ENCODE measurements at places on chromosomes 6 and 20.

DNA sequence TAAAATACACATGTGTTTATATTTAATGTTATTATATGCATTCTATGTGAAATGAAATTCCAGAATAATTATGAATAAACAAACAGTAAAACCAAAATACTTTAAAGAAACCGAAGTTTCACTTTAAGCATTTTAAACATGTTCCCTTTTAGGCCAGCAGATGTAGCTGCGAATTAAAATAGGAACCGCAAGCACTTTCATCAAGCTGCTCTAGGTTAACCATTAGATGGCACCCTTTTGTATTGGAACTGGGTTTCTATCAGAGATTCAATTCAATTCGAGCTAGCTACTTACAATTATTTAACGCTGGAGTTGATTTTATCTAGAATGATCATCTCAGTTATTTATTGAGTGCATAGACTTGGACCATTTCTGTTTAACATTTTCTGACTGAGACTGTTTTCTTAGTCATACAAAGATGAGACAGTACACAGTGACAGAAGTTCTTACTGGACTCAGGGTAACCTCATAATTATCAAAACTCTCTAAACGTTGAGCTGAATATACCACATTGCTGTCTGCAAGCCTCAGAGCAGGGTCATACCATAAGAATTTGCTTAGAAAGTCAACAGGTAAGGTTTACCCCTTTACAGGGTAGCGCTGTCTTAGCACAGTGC is 8.5 kb downstream of the TMEM242 start:
- H3K27ac ChIP-seq, result no peak overlapping the region
- H3K4me3 ChIP-seq, result no peak overlapping the region
- H3K36me3 ChIP-seq, result peaks cover 50% of the 10 kb centered on the region
- peaks cover 2% of the 10 kb centered on the region for H3K4me1 ChIP-seq

DNA sequence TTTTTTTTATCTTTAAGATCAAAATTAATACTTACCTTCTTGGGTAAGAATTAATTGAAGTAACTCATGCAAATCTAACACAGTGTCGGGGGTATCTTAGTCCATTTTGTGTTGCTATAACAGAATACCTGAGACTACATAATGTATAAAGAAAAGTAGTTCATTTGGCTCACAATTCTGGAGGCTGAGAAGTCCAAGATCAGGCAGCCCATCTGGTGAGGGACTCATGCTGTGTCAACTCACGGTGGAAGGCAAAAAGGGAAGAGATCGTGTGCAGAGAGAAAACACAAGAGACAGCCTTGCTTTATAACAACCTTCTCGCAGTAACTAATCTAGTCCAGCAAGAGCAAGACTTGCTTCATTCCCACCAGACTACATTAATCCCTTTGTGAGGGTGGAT is 92.9 kb upstream of the VSTM2L start:
- no peak overlapping the region for H3K27ac ChIP-seq
- no peak overlapping the region for H3K4me3 ChIP-seq
- H3K4me1 ChIP-seq, result no peaks in the 10 kb centered on the region

DNA sequence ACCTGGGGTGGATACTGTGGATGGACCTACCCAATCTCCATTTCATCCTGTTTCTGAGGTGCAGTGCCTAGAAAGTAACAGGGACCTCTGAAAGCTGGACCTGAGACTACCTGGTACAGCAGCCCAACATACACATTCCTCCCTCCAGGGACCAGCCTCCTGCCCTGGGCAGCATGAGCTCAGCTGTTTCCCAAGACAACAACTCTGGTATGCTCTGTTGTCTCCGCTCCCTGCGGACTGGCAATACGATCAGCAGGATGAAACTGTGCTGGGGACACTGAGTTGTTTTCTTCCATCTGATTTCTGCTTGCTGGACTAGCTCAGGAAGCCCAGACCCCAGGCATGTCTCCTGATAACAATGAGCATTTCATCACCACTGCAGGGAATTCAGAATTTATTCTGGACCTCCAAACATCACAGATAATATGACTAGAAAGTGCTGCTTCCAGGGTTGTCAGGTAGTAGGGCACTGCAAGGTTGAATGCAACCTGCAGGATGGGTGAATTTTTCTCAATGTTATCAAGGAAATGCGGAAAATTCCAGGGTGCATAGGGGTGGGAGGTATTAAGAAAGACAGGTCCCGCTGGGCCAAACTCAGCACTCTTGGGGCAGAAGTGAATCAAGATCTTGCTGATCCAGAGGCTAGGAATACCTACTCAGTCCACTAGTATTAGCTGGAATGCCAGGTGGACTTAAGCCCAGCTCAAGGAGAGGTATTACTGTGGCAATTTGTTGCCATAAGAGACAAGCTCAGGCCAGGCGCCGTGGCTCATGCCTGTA is 38.9 kb upstream of the SLC4A11 start:
- H3K36me3 ChIP-seq, result peaks cover 2% of the 10 kb centered on the region
- DNase-seq, result no peak
- no peak overlapping the region for H3K27ac ChIP-seq
- H3K4me3 ChIP-seq, result no peak overlapping the region
- H3K27me3 ChIP-seq, result no peaks in the 10 kb centered on the region

GRCh38 chr20:5150226-5151076 is 23.6 kb downstream of the CDS2 start:
- H3K27ac ChIP-seq, result no peak overlapping the region
- H3K36me3 ChIP-seq, result no peaks in the 10 kb centered on the region
- no peaks in the 10 kb centered on the region for H3K27me3 ChIP-seq
- peaks cover 28% of the 10 kb centered on the region for H3K4me1 ChIP-seq
- no peak overlapping the region for H3K4me3 ChIP-seq
- no peak for DNase-seq

DNA sequence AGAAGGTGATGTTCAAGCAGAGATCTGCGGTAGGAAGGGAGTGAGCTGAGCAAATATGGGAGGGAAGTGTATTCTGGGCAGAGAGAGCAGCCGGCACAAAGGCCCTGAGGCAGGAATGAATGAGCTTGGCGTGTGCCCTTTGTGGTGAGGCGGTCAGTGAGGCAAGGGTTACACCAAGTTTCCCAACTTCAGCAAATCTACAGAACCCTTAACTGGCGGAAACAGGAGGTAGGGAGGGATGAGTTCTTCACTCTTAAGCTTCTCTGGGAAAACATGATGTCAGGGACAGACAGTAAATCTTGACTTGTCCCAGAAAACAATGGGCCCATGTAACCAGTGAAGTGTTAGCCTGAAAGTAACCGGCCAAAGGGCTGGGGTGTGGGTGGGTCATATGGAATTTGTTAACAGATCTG is 97.1 kb upstream of the PTPN1 start:
- H3K27ac ChIP-seq, result no peak overlapping the region
- no peaks in the 10 kb centered on the region for H3K36me3 ChIP-seq
- H3K4me1 ChIP-seq, result no peaks in the 10 kb centered on the region
- no peak for DNase-seq
- H3K27me3 ChIP-seq, result peaks cover 8% of the 10 kb centered on the region
- H3K4me3 ChIP-seq, result no peak overlapping the region

- no peak for DNase-seq
- H3K4me1 ChIP-seq, result peaks cover 6% of the 10 kb centered on the region
- no peak overlapping the region for H3K4me3 ChIP-seq
- peaks cover 3% of the 10 kb centered on the region for H3K27me3 ChIP-seq
- no peaks in the 10 kb centered on the region for H3K36me3 ChIP-seq
These were observed 19.7 kb downstream of the KLHL31 start for GRCh38 chr6:53645859-53646258.

DNA sequence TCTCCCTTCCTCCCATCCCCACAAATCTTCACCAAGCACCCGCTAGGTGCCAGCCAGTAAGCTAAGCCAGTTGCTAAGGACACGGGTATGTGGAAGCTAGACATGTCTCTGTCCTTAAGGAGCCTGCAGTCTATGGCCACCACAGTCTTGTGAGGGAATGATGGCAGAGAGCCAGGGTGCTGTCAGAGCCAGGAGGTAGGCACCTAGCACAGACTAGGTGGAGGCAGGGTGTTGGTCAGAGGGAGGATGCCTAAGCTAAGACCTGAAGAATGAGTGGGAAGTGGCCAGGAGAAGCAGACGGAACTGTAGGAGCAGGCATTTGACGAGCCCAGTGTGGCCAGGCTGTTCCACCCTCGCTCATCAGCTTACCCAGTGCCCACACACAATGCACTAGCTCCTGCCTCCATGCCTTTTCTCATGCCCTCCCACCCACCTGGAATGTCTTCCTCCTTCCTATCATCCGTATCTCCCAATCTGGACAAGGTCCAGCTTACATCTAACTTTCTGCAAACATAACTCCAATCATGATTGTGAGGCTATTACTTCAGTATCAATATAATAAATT is 125.6 kb downstream of the FOXC1 start:
- H3K36me3 ChIP-seq, result no peaks in the 10 kb centered on the region
- no peaks in the 10 kb centered on the region for H3K27me3 ChIP-seq
- DNase-seq, result no peak
- no peak overlapping the region for H3K4me3 ChIP-seq
- no peaks in the 10 kb centered on the region for H3K4me1 ChIP-seq

GRCh38 chr20:6863355-6863754 is 95.9 kb downstream of the BMP2 start:
- H3K36me3 ChIP-seq, result no peaks in the 10 kb centered on the region
- H3K4me1 ChIP-seq, result no peaks in the 10 kb centered on the region
- no peak for DNase-seq
- H3K27ac ChIP-seq, result no peak overlapping the region
- H3K4me3 ChIP-seq, result no peak overlapping the region

DNA sequence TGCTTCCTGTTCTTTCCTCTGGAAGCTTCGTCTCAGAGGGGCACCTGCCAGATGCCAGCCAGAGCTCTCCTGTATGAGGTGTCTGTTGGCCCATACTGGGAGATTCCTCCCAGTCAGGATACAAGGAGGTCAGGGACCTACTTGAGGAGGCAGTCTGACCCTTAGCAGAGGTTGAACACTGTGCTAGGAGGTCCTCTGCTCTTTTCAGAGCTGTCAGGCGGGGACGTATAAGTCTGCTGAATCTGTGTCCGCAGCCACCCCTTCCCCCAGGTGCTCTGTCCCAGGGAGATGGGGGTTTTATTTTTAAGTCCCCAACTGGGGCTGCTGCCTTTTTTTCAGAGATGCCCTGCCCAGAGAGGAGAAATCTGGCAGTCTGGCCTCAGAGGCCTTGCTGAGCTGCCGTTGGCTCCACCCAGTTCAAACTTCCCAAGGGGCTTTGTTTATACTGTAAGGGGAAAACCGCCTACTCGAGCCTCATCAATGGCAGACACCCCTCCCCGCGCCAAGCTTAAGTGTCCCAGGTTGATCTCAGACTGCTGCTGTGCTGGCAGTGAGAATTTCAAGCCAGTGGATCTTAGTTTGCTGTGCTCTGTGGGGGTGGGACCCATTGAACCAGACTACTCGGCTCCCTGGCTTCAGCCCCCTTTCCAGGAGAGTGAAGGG is 326.7 kb downstream of the BCKDHB start:
- H3K4me1 ChIP-seq, result no peaks in the 10 kb centered on the region
- no peaks in the 10 kb centered on the region for H3K36me3 ChIP-seq
- H3K4me3 ChIP-seq, result no peak overlapping the region
- no peak overlapping the region for H3K27ac ChIP-seq
- no peaks in the 10 kb centered on the region for H3K27me3 ChIP-seq

- DNase-seq, result no peak
- no peaks in the 10 kb centered on the region for H3K27me3 ChIP-seq
- no peaks in the 10 kb centered on the region for H3K4me1 ChIP-seq
- H3K27ac ChIP-seq, result no peak overlapping the region
These were observed 10.8 kb downstream of the ZKSCAN8 start for GRCh38 chr6:28152531-28152930.

DNA sequence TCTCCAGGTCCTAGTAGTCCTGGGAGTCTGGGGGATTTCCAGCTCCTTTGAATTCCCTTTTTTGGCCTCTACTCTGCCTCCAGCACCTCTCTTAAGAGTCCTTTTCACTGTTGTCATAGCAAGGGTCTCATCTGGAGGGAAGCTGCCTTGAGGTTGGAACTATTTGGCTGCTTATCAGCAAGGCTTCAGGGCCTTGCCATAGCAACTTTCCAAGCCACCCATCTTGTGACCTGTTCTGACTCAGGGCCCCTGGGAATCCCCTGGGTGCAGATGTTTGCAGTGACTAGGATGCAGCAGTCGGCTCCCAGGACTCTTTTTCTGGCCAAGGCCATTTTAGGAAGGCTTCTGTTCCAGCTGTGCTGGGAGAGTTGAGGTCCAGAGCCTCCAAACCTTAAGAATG is 12.4 kb downstream of the PKIG start:
- H3K36me3 ChIP-seq, result no peaks in the 10 kb centered on the region
- peaks cover 11% of the 10 kb centered on the region for H3K4me1 ChIP-seq
- H3K27me3 ChIP-seq, result peaks cover 4% of the 10 kb centered on the region
- H3K4me3 ChIP-seq, result no peak overlapping the region
- no peak overlapping the region for H3K27ac ChIP-seq
- DNase-seq, result no peak

DNA sequence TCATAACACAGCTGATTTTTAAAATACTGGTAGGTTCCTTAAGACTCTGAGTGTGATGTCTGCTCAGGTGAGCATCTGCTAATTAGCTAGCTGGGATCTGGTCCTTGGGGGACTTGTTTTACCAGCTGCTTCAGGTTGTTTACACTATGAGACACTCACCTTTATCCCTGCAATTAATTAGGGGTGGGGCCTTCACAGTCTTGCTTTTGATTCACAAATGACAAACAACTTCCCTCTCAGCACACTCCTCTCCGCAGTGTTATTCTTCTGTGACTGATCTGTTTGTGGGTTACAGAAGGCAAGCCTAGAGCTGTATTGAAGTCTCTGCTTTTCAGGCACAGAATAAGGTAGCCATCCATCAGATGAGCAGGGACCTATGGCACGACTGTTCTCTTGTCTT is 62.0 kb upstream of the CD83 start:
- no peaks in the 10 kb centered on the region for H3K36me3 ChIP-seq
- no peaks in the 10 kb centered on the region for H3K27me3 ChIP-seq
- H3K27ac ChIP-seq, result no peak overlapping the region
- no peaks in the 10 kb centered on the region for H3K4me1 ChIP-seq
- no peak overlapping the region for H3K4me3 ChIP-seq
- no peak for DNase-seq

GRCh38 chr20:467755-468154 is 5.4 kb upstream of the TBC1D20 start:
- DNase-seq, result no peak
- no peak overlapping the region for H3K27ac ChIP-seq
- peaks cover 3% of the 10 kb centered on the region for H3K4me1 ChIP-seq
- H3K27me3 ChIP-seq, result no peaks in the 10 kb centered on the region

- H3K36me3 ChIP-seq, result peaks cover 11% of the 10 kb centered on the region
- H3K27ac ChIP-seq, result no peak overlapping the region
- H3K27me3 ChIP-seq, result no peaks in the 10 kb centered on the region
These were observed 4.1 kb downstream of the DNAJC5 start for GRCh38 chr20:63898882-63899558.

DNA sequence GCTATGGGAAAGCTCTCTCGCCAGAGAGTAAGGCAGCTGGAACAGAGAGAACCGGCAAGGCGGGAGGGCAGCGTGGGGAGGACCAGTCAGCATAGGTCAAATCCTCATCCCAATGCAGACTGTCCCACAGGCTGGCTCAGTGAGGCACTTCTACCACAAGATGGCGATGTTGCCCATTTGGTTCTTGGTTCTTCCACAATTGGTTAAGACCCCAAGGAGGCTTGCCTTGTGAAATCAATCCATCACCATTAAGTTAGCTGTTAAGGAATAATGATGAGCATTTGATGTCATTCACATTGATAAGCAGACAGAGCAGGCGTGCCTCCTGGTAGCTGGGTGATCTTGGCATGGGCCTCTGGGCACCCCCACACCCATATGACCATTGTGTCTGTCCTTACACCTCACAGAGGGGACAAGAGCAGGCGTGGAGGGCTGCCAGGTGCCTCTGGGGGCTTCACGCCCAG is 2.4 kb downstream of the CSTL1 start:
- H3K4me1 ChIP-seq, result no peaks in the 10 kb centered on the region
- no peak overlapping the region for H3K27ac ChIP-seq
- H3K27me3 ChIP-seq, result no peaks in the 10 kb centered on the region
- H3K36me3 ChIP-seq, result no peaks in the 10 kb centered on the region
- no peak overlapping the region for H3K4me3 ChIP-seq

Data from T-cell (primary cell).